Right cardiac atrium (tissue), 5 donors: ENCODE measurements at places on chromosomes 1 and 21.

DNA sequence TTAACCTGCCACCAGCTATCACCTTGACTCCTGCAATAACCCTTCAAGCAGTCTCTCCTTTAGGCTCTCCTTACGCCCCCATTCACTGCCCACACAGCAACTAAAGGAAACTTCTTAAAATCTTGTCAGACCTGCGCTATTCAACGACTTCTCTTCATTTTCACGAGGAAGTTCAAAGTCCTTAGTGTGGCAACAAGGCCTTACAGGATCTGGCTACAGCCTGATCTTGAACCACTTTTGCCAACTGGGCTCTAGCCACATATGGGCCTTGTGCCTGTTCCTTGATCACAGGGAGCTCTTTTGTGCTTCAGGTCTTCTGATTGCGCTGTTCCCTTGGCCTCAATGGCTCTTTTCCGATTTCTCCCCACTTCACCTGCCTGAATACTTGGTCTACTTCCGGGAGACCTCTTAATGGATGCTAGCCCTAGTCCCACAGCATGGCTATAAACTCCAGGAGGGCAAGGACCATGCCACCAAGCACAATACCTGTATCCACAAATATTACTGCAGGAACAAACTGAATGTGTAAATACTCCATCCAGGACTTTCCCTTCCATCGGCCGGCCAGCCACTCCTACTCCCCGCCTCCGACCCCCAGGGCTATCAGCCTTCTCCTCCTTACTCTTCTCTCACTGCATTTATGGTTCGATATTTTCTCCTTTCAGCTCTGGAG is 2.3 kb upstream of the CTNNBIP1 start:
- no peak for DNase-seq

DNA sequence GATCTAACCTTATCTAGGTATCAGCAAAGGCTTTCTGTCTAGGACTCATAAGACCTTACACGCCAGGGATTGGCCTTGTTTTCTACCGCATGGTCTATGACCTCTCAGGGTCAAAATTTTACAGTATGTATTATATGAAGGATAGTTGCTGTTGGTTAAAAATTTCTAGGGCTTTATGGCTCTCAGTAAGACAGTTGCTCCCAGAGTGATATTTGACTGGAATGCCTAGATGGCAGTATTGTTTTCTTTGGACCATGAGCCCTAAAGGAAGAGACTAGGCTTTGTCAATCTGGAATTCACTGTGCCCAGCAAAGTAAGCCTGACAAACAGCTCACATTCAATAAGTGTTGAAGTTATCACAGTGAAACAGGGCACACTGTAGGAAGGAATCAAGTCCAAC is 37.6 kb downstream of the C1orf87 start:
- DNase-seq: no peak

DNA sequence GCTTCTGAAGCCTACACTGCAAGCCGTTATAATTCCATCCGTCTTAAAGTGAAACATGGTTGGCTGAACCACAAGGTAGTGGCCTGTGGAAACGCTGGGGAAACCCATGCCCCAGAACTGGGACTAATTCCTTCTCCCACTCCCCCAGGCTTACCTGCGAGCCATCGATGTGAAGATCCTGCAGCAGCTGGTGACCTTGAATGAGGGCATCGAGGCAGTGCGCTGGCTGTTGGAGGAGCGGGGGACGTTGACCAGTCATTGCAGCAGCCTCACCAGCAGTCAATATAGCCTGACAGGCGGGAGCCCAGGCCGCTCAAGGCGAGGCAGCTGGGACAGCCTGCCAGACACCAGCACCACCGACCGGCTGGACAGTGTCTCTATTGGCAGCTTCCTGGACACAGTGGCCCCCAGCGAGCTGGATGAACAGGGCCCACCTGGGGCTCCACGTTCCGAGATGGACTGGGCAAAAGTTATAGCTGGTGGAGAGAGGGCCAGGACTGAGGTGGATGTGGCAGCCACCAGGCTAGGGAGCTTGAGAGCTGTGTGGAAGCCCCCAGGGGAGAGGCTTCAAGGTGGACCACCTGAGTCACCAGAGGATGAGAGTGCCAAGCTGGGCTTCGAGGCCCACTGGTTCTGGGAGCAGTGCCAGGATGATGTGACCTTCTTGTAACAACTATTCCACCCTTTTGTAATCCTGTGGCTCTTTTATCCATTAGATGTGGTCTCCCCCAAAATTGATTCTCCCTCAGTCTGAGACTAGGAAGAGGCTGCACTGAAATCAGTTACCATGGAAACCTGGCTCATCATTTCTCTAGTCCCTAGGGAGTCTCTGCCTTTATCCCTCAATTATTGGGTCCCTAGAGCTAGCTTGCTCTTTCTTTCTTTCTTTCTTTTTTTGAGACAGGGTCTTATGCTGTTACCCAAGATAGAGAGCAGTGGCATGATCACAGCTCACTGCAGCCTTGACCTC is 16.7 kb downstream of the LURAP1 start:
- DNase-seq: no peak

- DNase-seq: no peak
Measured at GRCh38 chr1:20597650-20598049, 8.8 kb downstream of the CDA start.

- no peak for DNase-seq
Measured at GRCh38 chr1:200670242-200671118, 773 bp upstream of the DDX59 start.

- DNase-seq: no peak
Measured at GRCh38 chr21:17988102-17988437, 168.9 kb upstream of the C21orf91 start.

DNA sequence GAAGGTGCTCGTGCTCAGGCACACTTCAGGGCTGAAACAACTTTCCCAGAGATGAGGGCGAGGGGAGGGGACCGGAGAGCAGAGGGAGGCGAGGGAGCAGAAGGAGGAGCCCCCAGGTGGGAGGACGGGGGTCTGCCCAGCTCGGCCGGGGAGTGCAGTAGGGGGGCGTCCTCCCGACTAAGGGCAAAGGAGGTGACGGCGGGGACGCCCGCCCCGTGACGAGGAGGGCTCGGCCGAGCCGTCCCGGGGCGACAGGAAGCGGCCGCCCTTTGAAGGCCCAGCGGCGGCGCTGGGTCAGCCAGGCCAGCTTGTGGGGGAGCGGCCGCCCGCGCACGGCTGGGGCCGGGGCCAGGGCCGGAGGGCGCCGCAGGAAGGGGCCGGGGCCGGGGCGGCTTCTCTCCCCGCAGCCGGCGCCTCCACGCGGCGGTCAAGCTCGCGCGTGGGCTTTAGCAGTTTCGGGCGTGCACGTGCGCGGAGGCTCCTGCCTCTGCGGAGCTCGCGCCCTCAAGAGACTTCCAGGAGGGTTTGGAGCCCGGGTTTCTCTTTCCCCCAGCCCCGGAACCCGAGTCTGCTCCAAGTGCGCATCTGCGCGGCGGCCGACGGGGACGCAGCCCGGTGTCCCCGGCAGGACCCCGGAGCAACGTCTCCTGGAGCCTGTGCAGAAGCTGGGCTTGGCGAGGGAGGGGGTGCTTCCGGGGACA is 100.8 kb upstream of the SLC45A1 start:
- DNase-seq: peak; percentile 78

DNA sequence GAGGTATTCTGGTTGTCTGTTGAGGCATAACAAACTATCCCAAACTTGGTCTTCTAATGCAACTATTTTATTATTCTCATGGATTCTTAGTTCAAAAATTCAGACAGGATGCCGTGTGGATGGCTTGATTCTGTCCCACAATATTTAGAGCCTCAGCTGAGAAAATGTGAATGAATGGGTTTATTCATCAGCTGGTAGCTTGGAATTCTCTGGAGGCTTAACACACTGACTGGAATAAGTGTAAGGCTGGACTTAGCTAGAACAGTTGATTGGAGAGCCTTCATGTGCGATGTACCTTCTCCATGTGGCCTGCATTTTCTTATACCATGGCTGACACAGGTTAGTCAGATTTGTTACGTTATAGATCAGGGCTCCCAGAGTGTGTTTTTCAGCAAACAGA is 30.8 kb downstream of the TNNI3K start:
- no peak for DNase-seq

- no peak for DNase-seq
Measured at GRCh38 chr1:9404117-9404914, 111.6 kb downstream of the SPSB1 start.

- no peak for DNase-seq
Measured at GRCh38 chr1:52662645-52663313, 29.8 kb downstream of the SHISAL2A start.

DNA sequence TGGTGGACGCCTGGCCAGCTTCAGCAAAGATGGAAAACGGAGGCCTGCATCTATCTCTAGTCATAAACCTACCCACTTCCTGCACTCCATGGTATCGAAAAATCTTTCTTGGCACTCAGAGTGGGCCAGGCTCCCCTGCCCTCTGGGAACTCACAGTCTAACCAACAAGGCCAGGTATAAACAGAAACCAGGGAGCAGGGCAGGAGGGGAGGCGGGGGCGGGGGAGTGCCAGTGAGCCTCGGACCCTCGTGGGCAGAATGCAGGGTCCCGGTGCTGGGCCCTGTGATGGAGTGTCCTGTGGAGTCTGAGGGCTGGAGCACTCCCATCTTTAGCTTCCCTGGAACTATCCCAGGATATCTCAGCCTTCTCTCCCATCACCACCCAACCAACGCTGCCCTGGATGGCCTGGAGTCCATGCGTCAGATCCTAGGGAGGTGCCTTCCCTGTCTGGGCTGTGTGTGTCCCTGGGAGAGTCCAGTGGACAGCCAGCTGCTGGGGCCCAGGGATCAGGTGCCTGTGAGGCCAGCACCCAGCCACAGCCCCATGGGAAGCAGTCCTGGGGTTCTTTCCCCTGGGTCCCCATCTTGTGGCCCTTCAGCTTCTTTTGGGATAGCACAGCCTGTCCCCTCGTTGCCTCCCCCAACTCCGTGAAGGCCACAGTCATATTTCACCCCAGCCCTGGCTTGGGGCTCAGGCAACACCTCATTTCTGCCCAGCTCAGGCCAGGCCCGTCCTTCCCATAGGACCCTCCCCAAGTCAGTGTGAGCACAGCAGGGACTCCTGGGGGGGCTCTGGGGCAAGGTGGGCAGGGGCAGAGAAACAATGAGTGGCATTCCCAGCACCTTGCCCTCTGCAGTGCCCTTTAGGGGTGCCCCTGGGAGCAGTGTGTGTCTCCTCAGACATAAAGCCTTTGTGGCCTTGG is 1.1 kb upstream of the EPS8L3 start:
- peak; percentile 45 for DNase-seq

DNA sequence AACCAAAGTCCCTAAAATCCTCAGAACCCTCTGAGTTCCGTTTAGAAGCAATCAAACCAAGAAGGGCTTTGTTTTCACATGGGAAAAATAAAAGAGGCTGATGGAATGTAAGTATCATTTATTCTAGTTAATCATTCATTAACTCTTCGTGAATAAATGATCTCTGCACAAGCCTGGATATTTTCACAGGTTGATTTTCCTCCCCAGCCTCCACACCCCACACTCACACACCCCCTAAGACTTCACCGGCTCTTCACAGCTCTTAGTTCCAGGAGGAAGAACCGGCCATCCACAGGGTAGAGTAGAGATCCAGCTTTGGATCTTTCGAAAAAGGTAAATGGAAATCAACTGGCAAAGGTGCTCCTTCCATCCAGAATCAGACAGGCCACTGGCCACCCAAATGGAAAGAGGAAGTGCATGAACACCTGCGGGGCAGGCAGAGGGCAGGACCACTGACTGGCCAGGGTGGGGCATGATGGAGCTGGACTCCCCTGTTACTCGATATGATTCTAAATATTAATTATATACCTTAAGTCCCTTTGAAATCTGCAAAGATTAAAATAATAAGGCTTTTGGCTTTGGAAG is 10.0 kb downstream of the C1orf198 start:
- no peak for DNase-seq

GRCh38 chr1:228141226-228142044 is 1.4 kb downstream of the GUK1 start:
- peak; percentile 87 for DNase-seq

DNA sequence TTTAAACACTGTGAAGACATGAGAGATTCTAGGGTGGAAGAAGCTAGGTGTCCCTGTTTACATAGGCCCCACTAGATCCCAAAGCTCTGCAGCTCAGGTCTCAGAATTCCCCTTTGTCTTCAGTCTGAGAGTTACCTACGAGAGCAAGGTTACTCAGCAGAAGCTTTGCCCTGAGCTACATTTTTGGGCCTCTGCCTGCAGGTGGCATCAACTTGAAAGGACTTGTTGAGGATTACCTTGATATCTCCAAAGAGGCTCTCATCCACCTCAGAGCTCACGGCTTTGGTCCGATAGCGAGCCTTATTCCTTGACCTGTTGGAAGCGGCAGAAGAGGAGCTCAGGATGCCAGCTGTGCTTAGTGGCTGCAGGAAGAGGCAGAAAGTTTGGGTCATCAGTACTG is 7.0 kb downstream of the CFAP45 start:
- no peak for DNase-seq

- DNase-seq: no peak
Measured at GRCh38 chr1:247366926-247367645, 35.4 kb upstream of the ZNF496 start.
